ENCODE measurements at places on chromosomes 5 and 9.

DNA sequence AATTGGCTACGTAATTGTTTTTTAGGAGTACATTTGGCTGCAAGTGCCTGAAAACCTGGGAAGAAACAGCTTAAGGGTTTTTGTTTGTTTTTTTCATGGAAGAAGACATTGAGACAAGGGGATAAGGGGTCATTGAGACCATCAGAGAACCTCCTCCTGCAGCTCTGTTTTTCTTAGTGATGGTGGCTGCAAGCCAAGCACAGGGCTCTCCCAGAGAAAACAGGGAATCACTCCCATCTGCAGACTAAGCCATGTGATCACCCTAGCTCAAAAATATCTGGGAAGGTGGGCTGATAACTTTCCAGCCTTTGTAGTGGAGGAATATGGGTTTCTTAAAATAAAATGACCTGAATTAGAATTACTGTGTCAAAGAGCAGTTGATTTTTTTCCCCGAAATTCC lies 25.1 kb downstream of the PALM2AKAP2 start:
- no peak for DNase-seq

GRCh38 chr5:6235726-6236125 lies 142.6 kb downstream of the MED10 start:
- no peak for DNase-seq

- DNase-seq: peak; percentile 86
Observed at GRCh38 chr9:127586537-127586936, 25.5 kb upstream of the STXBP1 start.

GRCh38 chr5:59850766-59851165 lies 42.8 kb downstream of the PDE4D start:
- no peak for DNase-seq

- no peak for DNase-seq
Observed at GRCh38 chr5:31343946-31344345, 150.5 kb downstream of the CDH6 start.

DNA sequence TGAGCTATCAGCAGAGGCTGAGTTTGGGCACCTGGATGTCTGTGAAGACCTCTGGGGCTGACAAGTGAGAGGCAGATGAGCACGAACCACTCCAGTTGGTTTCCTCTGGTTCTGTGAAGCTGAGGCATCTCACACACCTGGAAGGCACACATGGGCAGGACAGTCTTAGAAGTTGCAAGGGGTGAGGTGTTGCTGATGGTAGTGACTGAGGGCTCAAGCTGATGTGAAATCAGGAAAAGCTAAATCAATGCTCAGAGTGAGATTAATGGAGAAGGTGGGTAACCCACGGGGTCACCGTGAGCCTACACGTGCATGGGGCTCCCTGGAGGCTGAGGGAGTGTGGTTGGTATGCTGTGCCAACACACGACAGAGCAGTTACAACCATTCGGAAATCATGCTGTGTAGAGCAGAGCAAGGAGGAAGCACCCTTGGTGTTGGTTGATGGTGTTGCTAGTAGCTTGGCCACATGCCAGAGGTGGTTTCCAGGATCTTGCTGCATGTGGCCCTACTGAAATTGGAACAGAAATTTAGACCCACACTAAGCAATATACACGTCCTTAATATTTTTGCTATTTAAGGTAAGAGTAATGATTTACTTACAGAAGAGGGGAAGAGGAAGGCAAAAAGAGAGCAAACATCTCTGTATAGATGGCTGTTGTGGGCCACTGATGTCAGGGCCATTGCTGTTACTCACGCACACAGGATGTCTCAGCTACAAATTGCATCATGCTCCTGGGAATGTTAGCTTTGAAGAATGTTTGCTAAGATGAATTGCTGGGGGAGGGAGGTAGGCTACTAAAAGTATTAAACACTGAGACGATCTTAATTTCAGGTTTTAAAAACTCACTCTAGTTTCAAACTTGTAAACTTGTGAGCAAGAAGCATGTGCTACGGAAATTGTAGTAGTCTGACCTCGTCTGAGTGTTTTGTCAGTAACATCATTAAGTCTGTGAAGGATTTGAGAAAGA lies 170.5 kb downstream of the ARHGEF28 start:
- DNase-seq: no peak

DNA sequence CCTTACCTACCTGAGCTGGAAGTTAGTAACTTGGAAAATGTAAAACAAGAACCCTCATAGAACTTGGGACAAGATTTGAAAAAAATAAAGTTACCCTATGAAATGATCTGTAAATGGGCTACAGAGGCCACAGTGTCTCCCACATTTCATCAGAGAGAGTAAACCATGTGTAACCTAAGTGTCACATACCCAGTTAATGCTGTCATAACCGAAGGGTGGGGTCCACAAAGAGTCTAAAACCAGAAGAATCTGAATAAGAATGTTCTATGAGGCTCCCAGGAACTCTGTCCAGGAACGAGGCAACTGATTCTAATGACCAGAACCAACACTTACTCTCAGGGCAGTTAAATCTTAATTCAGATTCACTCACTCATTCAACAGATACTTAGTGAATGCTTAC lies 1.0 kb upstream of the FAM13B start:
- DNase-seq: no peak

- no peak for DNase-seq
Observed at GRCh38 chr9:11328326-11328725, 715.5 kb upstream of the PTPRD start.

GRCh38 chr9:128208386-128208785 lies 5.2 kb downstream of the DNM1 start:
- DNase-seq: no peak

DNA sequence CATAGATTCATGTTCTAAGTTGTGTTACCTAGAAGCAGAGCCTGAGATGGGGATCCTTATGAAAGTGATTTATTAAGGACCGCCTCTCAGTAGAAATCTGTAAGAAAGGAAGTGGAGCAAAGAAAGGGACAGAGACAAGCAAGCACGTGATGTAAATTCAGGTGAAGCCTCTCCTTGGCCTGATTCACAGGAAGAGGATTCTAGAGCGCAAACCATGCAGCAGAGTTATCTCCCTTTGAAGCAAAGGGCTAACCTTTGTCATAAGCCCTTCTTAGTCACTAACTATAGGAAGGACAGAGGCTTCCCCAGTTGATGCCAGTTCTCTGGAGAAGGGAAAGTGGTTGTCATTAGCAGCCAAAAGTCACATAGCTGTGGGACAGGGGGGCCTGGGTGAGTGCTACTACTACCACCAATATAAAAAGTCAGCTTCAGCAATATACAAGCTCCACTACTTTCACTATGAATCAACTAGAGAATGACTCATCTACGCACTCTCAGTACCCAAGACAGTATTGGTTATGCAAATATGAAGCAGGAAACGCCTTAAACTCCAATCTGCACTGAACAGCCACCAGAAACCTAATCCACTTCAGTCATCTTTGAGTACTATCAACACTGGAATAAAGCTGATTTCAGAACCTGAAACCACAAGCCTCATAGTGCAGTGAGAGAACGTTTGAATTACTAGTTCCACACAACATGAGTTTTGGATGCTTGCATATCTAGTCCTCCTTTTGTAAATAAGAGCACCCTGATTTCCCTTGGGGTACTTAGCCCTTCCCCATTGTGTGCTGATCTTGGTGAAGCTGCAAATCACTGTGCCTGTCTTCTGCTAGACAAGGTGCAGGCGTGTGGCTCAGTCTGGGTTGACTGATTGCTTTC lies 162.7 kb downstream of the ZNF608 start:
- DNase-seq: no peak

DNA sequence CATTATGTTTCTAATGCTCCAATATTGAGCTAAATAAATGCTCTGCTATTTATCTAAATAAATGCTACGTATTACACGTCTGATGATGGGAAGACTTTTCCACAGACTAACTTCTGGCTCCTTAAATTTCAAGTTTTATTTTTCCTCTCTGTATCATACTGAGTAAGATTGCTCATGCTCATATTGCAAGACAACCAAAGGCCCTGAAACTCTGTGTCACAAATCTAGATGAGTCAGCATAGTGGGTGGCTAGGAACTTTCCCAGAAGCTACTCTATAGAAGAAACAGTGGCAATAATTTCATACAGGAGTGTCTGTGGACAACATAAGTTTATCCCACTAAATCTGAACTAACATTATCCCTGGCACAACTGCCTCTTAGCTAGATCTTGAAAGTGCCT lies 53.0 kb upstream of the RFX3 start:
- DNase-seq: no peak

DNA sequence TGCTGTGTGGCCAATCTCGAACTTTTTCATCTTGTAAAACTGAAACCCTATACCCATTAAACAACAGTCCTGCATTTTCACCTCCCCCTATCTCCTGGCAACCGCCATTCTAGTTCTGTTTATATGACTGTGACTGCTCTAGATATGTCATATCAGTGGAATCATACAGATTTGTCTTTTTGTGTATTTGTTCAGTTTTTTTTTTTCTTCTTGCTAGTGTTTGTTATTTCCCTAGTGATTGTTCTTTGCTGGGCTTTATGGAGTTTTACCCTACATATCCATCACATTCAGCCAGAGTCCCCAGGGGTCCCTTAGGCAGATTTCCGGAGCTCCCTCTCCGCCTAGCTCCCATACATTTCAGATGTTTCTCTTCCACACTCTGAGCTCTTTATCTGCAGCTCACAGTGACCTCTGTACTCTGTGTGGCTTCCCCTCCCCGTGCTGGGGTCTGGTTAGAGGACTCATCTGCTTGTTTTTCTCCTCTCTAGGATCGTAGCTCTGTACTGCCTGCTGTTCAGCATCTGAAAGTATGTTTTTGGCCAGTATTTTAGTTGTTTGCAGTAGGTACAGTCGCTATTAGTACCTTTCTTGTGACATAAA lies 25.1 kb upstream of the CARTPT start:
- peak; percentile 26 for DNase-seq

DNA sequence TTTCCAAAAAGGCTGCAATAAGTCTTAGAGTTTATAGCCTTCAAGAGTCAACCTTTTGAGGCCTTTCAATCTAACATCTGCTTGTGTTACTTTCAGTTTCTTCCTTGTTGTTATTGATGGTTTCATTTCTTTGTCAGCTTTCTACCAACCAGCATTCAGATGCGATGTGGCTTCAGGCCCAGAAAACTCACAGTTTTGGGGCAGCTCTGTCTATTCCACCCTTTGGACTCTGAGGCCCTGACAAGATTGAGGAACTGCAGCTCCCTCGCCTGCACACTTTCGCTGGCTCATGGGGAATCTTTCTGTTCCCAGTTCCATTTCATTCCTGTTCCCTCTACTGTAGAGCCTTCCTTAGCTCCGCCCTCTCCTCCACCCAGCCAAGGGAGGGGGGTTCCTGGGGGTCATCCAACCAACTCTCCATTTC lies 13.3 kb upstream of the WHRN start:
- DNase-seq: no peak

- no peak for DNase-seq
Observed at GRCh38 chr9:25913806-25914205, 235.6 kb upstream of the TUSC1 start.
